CD4-positive, alpha-beta T cell treated with Interleukin-10 for 1 hour (primary cell): ENCODE measurements at places on chromosomes 7 and 10.

- no peak for DNase-seq
Measured at GRCh38 chr10:101293007-101293723, 60.8 kb upstream of the BTRC start.

DNA sequence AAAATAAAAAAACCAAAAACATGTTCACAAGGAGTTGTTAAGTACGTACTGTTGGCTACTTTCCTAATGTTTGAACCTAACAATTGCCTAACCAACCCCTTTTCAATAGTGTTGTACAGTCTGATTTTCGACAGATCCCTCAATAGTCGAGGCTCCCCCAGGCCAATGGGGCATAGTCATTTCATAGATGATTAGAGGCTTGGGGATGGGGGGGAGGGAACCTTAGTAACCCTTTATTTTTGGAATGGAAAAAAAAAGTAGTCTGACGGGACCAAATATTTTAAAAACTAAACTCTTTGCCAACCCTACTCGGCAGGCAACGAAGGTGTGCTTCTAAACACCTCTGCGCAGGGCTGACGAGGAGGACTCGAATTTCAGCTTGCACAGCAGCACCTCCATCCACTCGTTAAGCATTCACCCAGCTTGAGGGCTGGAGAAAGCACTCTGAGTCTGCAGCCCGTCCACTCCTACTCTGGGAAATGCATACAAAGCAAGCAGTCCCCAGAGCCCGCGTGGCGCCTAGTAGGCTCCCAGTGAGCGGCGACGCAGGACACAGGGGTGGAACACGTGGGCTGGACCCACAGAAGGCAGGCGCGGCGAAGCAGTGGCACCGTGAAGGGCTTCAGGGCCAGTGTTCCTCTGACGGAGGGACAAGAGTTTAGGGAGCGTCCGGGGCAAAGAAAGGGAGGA lies 899 bp downstream of the PUS7 start:
- DNase-seq: peak; percentile 32

GRCh38 chr7:94351703-94352102 lies 43.0 kb upstream of the COL1A2 start:
- DNase-seq: no peak

GRCh38 chr10:124293616-124294449 lies 124.9 kb downstream of the OAT start:
- no peak for DNase-seq

- DNase-seq: no peak
Measured at GRCh38 chr7:93008833-93009232, 108.9 kb downstream of the SAMD9 start.

GRCh38 chr7:40899151-40899550 lies 764.3 kb downstream of the SUGCT start:
- DNase-seq: no peak

DNA sequence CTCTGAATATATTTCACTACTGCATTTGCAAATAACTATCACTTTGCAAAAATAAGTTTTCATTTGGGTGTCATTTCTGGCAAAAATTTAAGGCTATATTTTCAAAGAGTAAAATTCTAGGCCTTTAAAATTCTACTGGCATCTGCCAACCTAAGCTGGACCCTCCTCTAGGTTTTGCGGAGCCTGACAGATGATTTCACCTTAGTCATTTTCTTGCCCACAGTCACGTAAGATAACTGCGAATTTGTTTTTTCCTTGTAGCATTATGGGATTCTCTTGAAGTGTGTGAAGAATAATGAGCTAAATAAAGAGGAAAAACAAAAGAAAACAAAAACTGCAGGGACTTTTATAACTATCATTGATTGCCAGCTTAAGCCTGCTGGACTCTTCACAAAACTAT lies 7.8 kb downstream of the MEOX2 start:
- no peak for DNase-seq

DNA sequence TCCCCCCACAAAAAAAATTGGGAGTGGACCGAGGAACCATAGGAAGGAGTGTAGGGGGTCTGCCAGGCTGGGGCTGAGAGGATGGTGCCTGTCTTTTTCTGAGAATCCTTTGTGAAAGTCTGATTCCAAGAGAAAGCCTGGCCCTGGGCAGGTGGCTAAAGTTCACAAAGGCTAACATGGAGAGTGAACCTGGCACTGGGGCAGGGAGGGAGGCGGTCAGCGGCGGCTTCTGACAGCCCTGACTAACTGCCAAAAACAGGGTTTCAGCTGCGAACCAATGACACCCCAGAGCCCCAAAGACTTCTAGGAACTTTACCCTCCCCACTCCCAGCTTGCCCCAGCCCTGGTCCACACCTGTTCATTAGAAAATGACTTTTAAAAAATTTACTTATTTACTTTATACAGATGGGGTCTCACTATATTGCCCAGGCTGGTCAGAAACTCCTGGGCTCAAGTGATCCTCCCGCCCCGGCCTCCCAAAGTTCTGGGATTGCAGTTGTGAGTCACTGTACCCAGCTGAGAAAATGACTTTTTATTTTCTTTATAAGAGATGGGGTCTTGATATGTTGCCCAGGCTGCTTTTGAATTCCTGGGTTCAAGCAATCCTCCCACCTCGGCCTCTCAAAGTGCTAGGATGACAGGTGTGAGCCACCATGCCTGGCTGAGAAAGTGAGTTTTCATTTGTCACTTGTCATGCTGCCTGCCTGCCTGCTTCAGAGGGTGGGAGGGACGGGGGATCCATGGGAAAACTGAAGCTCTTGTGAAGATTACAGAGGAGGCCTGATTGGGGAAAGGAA lies 61.0 kb upstream of the DUSP5 start:
- DNase-seq: no peak

DNA sequence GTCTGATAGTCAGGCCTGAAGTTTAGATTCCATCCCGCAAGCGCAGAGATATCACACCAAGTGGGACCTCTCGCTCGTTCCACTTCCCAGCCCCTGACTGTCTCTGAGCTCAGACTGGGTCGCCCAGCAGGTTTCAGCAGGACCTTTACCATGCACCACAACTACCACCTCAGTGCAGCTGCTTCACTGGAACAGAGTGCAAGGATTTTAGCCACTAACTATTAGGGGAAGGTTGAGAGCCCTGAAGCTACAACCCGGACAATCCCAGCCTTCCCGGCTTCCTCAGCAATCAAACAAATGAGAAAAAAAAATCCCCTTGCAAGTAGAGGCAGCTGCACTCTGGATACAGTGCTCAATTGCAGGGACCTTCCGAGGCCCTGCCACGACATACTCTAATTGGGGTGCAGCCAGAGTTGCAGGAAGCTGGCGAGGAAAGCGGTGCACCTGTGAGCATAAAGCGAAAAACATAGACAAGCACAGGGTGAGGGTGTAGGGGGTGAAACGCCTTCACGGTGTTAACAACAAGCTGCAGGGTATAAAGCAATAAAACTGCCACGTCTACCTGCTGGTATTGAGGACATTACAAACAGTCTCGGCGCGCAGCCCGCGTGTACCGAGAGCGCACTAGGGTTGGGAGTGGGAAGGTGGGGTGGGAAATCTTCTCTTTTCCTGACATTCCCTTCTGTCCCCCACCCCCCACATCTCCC lies 2.6 kb upstream of the DLX6 start:
- no peak for DNase-seq

- DNase-seq: no peak
Measured at GRCh38 chr10:128064970-128065580, 61.1 kb downstream of the MKI67 start.

DNA sequence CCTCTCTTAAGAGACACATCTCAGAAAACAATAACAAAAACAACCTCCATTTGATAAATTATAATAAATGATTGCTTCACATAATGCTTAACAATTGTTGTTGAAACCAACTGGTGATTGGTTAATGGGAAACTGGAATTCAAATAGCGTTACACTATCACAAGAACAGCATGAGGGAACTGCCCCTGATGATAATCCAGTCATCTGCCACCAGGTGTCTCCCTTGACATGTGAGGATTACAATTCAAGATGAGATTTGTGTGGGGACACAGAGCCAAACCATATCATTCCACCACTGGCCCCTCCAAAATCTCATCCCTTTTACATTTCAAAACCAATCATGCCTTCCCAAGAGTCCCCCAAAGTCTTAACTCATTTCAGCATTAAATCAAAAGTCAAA lies 375.9 kb downstream of the BMPER start:
- DNase-seq: no peak

DNA sequence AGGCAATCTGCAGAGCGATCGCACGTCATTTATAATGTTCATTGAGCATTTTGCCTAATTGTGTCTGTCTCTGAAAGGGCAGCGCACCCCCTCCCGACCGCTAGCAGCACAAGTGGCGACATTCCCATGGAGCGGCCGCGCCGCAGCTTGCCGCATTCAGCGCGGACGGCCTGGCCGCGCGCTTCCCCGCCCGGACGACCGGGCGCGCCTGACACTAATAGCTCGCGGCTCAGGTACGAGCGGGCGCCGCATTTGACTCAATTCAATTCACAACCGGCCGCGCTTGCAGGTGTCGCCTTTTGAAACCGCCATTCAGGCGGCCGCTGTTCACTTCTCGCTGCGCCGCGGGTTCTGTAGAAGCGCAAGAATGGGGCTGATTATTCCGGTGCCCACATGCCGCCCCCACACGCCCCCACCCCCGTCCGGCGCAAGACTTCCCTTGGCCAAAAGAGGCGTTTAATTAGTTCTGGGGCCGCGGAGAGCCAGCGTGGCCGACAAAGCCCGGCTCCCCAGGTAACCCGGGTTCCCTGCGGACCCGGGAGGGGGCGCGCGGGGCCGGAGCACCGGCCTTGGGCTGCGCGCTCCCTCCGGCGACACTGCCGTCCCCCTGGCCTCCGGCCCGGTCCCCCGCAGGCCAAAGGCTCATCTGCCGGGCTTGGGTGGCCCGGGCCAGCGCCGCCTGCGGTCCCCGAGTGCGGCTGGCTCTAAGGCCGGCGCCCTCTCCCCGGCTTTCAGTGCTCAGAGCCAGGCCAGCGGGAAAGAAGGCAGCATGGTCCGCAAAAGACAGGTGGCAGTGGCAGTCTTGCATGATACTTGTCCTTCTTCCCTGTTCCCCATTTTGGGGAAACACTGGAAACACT lies 18.7 kb upstream of the PTF1A start:
- no peak for DNase-seq

DNA sequence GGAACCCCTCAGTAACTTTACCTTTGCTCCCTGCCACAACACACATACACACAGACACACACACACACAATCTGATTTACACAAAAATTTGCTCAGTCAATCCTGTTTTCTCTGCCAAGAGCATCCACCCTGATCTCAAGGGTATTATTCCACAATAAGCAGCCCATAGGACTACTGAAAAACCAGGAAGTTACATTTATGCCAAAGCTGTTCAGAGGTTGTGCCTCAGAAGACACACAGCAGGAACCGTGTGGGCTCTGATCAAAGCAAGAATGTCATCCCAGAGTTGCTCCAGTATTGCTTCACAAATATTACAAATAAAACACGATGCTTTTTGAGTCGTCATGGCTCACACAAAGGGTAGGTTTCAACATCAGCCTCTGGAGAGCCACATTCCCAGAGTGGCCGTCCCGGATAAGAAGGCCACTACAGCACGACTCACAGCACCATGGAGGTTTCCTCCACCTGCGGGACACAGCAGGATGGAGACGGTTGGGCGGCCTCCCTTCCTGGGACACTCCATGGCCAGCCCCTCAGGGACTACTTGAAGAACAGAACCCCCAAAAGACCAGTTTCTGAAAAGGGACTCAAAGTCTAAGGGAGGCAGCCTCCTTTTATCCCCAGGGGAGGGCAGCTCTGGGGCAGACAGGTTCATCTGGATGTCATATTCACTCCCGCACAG lies 1.6 kb downstream of the AIFM2 start:
- no peak for DNase-seq

- DNase-seq: peak; percentile 64
Measured at GRCh38 chr7:151432658-151433521, 7.1 kb downstream of the CRYGN start.

DNA sequence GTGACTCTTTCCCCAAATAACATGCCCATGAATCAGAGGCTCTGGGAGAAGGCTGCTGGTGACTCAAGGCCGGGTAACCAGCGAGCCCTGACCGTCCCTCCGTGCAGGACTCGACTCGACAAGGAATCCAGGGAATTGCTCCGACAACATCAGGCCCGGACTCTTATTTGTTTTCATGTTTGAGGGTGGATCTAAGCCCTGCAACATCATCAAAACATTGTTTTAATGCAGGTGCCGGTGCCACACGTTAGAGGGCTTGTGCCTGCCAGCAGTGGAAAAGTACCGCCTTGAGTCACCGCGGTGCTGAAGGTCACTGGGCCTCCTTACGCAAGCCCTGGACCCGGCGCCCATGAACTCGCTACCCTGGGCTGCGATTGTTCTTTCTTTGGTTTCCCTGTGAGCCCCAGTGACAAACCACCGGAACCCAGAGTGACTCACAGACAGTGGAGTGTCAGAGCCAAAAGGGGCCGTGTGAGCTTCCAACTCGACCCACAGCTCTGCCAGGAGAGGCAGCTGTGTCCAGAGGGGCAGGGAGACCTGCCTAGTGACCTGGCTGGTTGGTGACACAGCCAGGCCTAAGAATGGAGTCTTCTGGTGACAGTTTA lies 139.4 kb upstream of the SHH start:
- DNase-seq: no peak

DNA sequence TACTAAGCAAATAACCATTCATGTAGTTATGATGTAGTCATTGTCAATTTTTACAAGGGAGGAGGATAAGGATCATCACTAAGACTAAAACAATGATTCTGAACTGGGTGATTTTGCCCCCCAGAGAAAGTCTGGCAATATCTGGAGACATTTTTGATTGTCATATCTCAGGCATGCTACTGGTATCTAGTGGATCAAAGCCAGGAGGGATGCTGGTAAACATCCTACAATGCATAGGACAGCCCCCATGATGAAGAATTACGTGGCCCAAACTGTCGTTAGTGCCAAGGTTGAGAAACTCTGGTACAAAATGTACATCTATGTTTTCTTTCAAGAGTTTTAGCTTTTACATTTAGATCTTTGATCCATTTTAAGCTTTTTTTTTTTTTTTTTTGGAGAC lies 57.3 kb downstream of the GBF1 start:
- no peak for DNase-seq

DNA sequence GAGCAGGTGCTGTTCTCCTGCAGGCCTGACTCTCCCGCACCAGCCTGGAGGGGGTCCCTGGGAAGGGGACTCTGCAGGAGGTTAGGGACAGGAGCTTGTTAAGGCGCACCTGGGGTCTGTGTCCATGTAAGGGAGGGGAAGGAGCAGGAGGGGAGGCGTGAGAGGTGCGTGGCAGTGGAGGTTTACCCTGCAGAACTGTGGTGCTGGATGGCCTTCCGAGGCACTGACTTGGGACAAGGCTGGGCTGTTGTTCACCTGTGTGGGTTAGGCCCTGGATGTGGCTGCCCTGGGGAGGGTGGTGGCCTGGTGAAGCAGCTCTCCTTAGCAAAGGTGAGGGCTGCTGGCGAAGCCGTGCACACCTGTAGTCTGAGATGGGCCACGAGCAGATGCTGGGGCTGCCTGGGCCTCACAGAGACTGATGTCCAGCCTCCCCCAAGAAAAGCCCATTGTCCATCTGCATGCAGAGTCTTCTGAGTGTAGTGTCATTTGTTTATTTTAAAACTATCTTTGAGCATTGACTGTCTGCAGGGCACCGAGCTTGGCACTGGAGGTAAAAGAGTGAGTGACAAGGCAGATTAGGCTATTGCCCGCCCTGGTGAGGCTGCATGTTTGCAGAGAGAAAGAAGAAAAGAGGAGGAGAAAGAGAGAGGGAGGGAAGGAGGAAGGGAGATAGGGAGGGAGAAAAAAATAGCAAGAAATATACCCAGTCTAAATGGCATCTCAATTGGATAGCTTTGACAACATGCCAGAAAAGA lies 225.3 kb downstream of the GLRX3 start:
- DNase-seq: no peak

- DNase-seq: no peak
Measured at GRCh38 chr10:73088304-73088703, 8.4 kb downstream of the P4HA1 start.
